Naive thymus-derived CD4-positive, alpha-beta T cell (primary cell): ENCODE measurements at places on chromosomes 5 and 9.

DNA sequence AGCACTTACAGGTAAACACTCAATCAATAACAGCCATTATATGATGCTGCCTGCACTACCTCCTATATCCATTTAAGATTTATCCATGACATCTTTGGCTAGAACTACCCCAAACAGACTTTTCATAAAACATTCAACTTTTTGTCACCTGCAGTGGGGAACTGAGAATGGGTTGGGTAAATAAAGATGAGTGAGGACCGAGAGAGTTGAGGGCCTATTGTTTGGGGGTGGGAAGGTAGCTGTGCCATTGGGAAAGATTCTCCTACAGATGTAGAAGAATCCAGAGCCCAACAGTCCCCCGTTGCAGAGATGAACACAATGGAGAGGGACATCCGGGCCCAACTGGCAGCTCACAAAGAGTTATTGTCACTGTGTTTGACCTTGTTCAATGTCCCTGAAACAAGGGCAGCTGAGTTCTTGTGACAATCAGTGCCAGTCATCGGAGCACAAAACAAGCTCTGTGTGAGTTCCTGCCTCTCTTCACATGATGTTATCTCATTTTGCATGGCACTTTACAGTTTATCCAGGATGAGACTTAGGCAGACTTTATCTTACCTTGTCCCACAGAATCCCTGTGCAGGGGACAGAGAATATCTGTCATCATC lies 11.5 kb upstream of the SLC31A2 start:
- no peak overlapping the region for H3K4me3 ChIP-seq
- H3K4me1 ChIP-seq, result no peaks in the 10 kb centered on the region
- DNase-seq, result no peak
- H3K27ac ChIP-seq, result no peak overlapping the region

GRCh38 chr5:163177971-163178370 lies 259.4 kb upstream of the CCNG1 start:
- H3K27me3 ChIP-seq, result no peaks in the 10 kb centered on the region
- no peaks in the 10 kb centered on the region for H3K36me3 ChIP-seq
- no peak overlapping the region for H3K4me3 ChIP-seq

DNA sequence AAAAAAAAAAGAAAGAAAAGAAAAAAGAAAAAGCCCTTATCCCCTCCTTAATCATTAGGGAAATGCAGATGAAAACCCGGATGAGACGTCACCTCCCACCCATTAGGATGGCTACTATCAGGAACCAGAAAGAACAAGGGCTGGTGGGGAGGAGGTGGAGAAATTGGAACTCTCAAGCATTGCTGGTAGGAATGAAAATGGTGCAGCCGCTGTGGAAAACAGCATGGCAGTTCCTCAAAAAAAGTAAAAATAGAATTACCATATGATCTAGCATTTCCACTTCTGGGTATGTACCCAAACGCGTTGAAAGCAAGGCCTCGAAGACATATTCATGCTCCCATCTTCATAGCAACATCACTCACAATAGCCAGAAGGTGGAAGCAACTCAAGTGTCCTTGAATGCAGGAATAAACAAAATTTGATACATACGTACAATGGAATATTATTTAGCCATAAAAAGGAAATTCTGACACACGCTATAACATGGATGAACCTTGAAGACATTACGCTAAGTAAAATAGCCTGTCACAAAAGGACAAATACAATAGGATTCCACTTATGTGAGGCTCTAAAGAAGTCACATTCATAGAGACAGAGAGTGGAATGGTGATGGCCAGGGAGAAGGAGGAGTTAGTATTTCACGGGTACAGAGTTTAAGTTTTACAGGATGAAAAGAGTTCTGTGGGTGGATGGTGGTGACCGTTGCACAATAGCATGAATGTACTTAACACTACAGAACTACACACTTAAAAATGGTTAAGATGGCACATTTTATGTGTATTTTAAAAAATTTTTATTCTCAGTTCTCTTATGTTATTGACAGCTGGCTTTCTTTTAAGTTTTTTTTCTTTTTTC lies 166.8 kb upstream of the IER5L start:
- no peaks in the 10 kb centered on the region for H3K4me1 ChIP-seq
- no peak for DNase-seq
- no peaks in the 10 kb centered on the region for H3K27me3 ChIP-seq
- no peak overlapping the region for H3K27ac ChIP-seq

DNA sequence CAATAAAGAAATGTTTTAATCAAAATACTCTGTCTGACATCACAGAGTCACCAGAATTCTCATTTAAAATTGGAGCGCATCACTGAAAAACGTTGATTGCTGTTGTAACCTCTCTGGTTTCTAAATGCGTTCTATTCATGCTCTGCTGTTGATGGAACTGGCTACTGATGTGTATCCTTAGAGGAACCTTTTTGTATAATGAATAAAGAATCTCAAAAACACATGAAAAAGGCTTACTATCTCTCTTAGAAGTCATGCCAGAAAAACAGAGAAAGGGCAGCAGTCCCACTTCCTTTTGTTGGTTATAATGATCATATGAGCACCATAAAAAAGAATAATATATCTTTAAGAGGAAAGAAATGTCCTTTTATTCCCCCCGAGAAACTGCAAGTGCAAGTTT lies 615.5 kb downstream of the TLE1 start:
- H3K4me1 ChIP-seq, result no peaks in the 10 kb centered on the region
- no peak for DNase-seq
- no peaks in the 10 kb centered on the region for H3K27me3 ChIP-seq
- no peak overlapping the region for H3K27ac ChIP-seq
- H3K4me3 ChIP-seq, result no peak overlapping the region
- H3K36me3 ChIP-seq, result no peaks in the 10 kb centered on the region

- H3K27me3 ChIP-seq, result no peaks in the 10 kb centered on the region
- H3K27ac ChIP-seq, result no peak overlapping the region
- DNase-seq, result no peak
- no peak overlapping the region for H3K4me3 ChIP-seq
- no peaks in the 10 kb centered on the region for H3K36me3 ChIP-seq
These were observed 154.9 kb downstream of the FGF18 start for GRCh38 chr5:171574376-171574775.

GRCh38 chr5:150642567-150642927 lies 2.1 kb downstream of the SYNPO start:
- no peaks in the 10 kb centered on the region for H3K4me1 ChIP-seq
- DNase-seq, result no peak
- H3K27me3 ChIP-seq, result no peaks in the 10 kb centered on the region
- H3K27ac ChIP-seq, result no peak overlapping the region
- H3K4me3 ChIP-seq, result no peak overlapping the region

GRCh38 chr5:98768160-98768959 lies 5.1 kb upstream of the RGMB start:
- DNase-seq, result peak; percentile 43
- no peak overlapping the region for H3K27ac ChIP-seq
- H3K36me3 ChIP-seq, result no peaks in the 10 kb centered on the region
- peaks cover 25% of the 10 kb centered on the region for H3K4me1 ChIP-seq
- H3K4me3 ChIP-seq, result peak overlapping the region; percentile 65

GRCh38 chr9:106500171-106500570 lies 362.8 kb upstream of the ZNF462 start:
- no peak overlapping the region for H3K27ac ChIP-seq
- H3K4me3 ChIP-seq, result no peak overlapping the region
- no peaks in the 10 kb centered on the region for H3K27me3 ChIP-seq
- no peaks in the 10 kb centered on the region for H3K36me3 ChIP-seq
- no peak for DNase-seq

- H3K36me3 ChIP-seq, result no peaks in the 10 kb centered on the region
- H3K27me3 ChIP-seq, result peaks cover 5% of the 10 kb centered on the region
- no peak overlapping the region for H3K27ac ChIP-seq
- H3K4me1 ChIP-seq, result no peaks in the 10 kb centered on the region
- H3K4me3 ChIP-seq, result no peak overlapping the region
- DNase-seq, result no peak
These were observed 48.1 kb upstream of the CER1 start for GRCh38 chr9:14770592-14770991.

- H3K4me3 ChIP-seq, result no peak overlapping the region
- no peaks in the 10 kb centered on the region for H3K36me3 ChIP-seq
- H3K4me1 ChIP-seq, result no peaks in the 10 kb centered on the region
- H3K27ac ChIP-seq, result no peak overlapping the region
- no peak for DNase-seq
- H3K27me3 ChIP-seq, result no peaks in the 10 kb centered on the region
These were observed 39.8 kb upstream of the CRB2 start for GRCh38 chr9:123316053-123316718.
